Fibroblast of skin of left quadriceps (primary cell): ENCODE measurements at places on chromosomes 13 and 19.

- DNase-seq, result no peak
Observed at GRCh38 chr13:66974889-66975288, 255.2 kb downstream of the PCDH9 start.

DNA sequence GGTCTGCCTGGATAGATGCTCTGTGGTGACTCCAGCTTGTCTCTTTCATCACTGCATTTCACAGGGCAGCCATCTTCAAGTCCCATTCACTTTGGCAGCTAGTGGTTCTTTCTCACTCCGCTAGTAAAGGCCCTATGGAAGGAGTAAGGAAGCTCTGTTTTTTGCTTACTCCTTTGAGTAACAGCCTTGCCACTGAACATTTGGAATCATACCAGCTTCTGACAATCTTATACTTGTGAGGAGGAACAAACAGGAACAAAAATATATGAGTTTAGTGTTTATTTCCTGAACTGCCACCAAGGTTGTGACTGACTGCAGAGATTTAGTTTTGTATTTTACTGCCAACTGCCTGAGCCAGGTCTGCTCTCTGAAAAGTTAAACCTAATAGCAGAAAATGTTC is 38.7 kb downstream of the KCTD4 start:
- no peak for DNase-seq

- DNase-seq, result no peak
Observed at GRCh38 chr19:56983171-56983570, 136.6 kb upstream of the USP29 start.

DNA sequence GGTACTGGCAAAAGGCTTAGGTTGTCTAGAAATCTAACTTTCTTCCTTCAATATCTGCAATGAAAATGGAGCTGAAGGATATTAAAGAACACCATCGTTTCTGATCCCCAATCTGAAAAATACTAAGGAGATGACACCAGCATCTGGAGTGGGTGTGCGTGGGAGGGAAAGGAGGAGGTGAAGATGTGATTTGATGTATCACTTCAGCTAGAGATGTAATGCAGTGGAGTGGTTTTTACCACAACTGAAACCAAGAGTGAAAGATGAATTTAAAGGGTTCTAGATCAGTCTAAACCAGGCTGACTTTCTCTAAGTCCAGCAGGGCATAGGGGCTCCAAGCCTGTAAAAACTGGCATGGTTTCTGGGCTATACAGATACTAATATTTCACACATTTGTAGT is 148.4 kb downstream of the AKAP11 start:
- no peak for DNase-seq
